ENCODE measurements at places on chromosomes 7 and 10.

- DNase-seq, result no peak
Measured at GRCh38 chr7:5627745-5628547, 153.5 kb downstream of the RNF216 start.

DNA sequence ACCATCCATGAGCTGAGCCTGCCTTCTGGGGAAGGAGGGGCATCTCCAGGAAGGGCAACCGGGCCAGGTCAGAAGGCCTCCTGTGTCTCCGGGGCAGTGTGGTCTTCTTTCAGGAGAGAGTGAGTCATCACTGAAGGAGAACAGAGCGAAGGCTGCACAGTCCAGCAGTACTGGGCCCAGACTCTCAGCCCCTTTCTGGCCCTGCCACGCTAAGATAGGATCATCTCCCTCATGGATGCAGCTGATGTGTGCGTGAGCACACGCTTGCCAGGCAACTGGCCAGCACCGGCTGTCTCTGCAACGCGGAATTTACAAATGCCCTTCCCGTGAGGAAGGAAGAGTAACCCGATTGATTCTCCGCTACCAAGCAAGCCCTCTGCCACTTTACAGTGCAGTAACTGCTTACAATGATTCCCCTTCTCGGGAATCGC lies 328.2 kb downstream of the TNS3 start:
- peak; percentile 52 for DNase-seq

DNA sequence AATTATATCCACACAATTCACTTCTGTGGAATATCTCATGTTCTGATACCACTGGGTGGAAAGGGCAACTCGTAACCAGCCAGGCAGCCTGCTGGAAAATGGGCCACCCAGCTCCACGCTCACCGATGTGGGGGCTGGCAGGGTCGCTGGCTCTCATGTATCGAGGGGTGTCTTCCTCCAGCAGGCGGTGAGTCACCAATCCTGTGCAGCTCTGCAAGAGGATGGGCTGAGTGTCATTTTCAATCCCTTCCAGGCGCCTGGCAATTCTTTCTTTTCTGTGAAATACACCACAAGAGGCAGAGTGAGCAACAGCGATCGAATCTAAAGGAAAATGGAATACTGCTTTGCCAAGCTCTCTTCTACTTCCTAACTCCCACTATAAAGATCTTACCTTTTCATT lies 80.1 kb downstream of the SVIL start:
- peak; percentile 65 for DNase-seq

DNA sequence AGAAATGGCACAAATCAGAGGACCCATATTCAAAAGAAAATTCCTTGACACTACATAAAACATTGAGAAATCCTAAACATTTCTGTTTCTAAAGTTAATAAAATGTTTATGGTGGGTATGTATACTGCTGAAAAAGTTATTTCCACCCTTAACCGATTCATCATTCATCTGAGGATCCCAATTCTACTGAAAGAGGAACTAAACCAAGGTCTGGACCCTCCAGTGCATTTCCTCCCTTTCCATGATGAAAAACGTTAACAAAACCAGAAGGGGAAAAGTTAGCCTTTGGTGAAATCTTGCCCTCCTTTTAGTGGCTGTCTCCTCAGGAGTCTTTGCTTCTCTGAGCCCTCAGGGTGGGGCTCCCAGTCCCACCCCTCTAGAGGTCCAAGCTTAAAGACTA lies 144.5 kb upstream of the ASAH2 start:
- no peak for DNase-seq

DNA sequence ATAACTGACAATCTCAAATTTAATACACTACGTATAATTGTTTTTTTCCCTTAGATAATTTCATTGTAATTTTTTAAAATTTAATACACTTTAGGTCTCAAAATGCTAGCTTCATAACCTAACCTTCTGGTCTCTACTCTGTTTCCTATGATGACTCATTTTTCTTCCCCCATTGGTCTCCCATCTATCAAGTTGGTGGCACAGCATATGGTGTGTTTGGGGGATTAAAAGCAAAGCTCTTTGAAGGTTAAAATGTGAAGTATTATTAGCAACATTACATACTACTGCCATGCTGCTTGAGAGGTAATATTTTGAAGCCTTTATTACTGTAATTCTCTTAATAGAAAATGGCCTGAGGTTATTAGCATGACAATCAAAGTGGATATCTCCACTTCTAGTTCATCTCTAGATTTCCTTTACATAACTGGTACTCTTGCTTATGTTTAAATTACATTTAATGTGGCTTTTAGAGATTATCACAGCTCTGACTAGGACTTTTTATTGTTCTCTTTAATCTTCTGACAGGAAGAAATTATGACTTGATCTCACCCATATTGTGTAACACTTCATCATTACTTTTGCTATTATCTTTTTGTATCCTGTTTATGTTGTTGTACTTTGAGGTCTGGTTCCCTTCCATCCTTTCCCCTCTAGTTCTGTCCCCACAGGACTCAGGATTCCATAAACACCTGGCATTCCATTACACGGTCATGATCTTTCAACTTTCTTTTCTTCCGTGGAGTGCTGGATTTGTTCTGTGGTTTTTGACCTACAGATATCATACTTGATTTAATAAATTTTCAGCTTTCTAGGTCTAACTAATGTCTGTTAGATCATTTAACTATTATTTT lies 185.1 kb downstream of the SEMA3D start:
- no peak for DNase-seq

GRCh38 chr7:30911561-30911969 lies at the start of gene AQP1:
Gene AQP1 (plus strand): TSS chr7:30911853. CDS start chr7:30911910, 57 bp downstream.
- DNase-seq, result no peak

GRCh38 chr10:112649006-112649821 lies 202.2 kb downstream of the VTI1A start:
- no peak for DNase-seq

DNA sequence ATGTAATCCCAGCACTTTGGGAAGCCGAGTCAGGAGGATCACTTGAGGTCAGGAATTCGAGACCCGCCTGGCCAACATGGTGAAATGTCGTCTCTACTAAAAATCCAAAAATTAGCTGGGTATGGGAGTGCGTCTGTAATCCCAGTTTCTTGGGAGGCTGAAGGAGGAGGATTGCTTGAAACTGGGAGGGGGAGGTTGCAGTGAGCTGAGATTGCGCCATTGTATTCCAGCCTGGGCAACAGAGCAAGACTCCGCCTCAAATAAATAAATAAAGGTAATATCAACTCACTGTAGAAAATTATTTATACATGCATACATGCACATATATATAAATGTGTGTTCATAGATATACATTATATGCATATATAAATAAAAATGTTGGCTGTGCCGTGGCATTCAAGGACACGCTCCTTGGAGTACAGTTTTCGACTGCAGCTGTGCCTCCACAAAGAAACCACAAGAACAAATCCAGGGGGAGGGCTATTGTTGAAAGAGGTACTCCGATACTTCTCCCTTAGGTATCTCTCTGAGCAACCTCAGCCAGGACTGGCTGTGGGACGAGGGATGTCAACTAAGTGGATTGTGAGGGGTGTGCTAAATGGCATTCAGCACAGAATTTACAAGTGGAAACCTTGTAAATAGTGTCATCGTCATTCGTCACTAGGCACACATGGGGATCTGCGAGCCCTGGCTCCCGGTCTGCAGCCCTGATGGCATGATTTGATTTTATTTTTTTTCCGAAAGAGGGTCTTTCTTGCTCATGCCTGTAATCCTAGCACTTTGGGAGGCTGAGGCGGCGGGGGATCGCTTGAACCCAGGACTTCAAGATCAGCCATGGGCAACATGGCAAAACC lies 49.3 kb downstream of the HIP1 start:
- DNase-seq, result no peak

All from brain microvascular endothelial cell (primary cell).